Activated naive CD4-positive, alpha-beta T cell treated with anti-CD3 and anti-CD28 coated beads, Interleukin-2, amount 50 U/mL, for 16 hours (primary cell): ENCODE measurements at places on chromosomes 3 and 15.

DNA sequence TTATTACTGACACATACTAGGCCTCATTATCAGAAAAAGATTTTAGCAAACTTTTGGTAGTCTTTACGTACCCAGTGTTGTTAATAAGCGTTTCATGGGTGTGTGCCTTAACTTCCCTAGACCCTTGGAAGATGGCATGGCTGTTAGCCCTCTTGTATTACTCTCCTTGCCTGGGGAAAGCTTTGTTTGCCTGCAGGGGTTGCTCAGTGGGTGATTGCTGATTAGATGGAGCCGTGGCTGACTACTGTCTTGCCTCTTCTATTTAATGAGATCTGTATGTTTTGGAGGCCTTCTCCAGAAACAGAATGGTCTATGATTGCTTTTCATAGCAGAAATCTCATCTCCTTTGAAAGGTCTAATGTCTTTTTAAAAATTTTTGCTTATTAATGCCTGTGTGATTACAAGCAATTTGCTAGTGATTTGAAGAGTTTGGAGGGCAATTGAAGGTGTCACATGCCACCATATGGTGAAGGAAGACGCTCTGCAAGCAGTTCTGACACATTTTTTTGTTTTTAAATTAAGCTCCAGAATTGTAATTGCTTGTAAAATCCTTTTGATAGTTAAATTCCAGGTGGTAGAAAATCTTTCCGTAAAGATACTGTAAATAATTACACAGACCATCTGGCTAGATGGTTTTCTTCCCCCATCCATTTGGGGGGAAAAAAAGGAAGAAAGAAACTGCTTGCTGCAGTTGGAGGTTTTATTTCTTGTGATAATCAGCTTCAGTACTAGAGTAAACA is 11.4 kb upstream of the C3orf20 start:
- DNase-seq: no peak

DNA sequence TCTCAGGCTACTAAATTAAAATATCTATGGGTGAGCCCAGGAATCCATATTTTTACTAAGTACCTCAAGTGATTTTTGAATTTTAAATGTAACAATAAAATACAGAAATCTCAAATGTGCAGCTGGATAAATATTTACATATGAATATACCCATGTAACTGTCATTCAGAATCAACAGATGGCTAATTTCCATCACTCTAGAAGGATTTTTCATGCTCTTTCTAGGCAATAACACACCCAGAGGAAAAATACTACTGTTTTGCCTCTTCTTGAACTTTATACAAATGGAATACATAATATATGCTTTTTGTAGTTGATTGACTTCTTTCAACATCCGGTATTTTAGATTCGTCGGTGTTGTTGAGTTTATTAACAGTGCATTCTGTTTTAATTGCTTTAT is 601.3 kb upstream of the NECTIN3 start:
- no peak for DNase-seq

- DNase-seq: peak; percentile 65
These were observed at the start of gene WDR76 for GRCh38 chr15:43826508-43827341. WDR76 (plus strand) TSS chr15:43827002; CDS start chr15:43827033, 31 bp downstream.

DNA sequence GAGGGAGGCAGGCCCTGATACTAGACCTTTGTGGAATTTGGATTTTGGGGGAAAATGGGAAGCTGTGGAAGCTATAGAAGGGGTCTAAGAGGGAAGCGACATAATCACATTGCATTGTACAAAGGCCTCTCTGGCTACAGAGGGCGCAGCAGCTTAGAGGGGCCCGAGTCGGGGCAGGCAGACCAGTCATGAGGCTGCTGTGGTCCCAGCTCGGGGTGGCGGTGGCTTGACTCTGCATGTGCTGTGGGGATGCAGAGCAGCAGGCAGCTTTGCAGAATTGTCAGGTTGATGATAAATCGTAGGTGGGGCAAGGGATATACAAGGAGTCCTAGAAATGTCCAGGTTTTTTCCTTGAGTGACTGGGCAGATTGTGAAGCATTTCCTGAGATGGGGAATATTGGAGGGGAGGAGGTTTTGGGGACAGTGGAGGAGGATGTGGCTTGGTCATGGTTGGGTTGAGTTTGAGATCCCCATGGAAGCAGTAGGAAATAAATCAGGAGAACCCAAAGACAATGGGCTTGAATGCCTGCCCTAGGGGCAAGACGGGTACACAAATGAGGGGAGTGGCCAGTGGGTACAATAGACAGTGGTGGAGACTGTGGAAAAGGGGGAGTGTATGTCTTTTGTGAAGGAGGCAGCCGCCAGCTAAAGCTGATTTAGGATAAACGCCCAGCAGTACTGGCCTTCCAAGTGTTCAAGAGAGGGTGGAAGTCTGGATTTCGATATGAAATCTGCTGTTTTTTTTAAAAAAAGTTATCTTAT is 94.1 kb downstream of the HMG20A start:
- no peak for DNase-seq

- no peak for DNase-seq
These were observed 27.1 kb upstream of the MGLL start for GRCh38 chr3:127849368-127849767.

DNA sequence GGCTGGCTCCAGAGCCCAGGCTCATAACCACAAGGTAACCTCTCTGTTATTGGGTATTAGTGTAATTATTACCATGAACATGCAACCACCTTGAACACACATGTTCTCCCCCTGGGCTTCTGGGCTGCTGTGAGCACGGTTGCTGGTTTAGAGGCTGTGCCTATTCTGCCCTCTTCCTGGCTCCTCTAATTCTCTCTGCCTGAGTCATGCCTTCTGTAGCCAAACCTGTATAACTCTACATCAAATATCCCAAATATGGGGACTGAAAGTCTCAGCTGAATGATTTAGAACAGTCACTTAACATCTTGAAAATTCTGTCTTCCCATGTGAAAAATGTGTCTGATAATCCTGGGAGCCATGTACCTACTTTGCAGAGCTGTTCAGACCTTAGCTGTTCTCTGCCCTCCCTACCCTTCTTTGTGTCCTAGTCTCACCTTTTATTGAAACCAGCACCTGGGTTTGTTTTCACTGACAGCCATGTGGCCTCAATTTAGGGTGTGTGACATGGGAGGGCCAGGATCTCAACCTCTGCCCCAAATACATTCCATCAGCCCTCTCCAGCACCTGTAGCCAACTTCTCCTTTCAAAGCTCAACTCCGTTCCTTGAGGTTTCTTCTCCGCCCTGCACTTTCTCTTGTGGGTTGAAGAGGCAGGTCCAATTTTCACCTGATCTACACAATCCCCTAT is 60.7 kb downstream of the PDZRN3 start:
- DNase-seq: no peak

- peak; percentile 22 for DNase-seq
These were observed 26.4 kb upstream of the MYZAP start for GRCh38 chr15:57565311-57565710.

- DNase-seq: no peak
These were observed 664.7 kb downstream of the MECOM start for GRCh38 chr3:168998792-168999191.

- DNase-seq: no peak
These were observed 126.9 kb downstream of the IQCH start for GRCh38 chr15:67381416-67382045.

DNA sequence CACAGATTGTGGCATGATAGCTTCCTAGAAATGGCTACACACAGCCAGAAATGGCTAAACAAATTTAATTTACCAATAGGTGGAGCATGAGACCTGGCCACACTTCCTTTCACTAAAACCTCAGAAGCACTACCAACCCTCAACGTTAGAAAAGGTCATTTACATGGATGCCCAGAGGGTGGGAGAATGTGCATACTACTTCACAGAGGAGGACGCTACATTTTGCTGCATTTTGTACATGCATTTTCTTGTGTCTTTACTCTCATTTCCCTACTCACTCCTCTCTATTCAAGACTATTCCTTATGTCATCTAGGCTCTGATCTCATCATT is 40.1 kb downstream of the C2CD4B start:
- no peak for DNase-seq

DNA sequence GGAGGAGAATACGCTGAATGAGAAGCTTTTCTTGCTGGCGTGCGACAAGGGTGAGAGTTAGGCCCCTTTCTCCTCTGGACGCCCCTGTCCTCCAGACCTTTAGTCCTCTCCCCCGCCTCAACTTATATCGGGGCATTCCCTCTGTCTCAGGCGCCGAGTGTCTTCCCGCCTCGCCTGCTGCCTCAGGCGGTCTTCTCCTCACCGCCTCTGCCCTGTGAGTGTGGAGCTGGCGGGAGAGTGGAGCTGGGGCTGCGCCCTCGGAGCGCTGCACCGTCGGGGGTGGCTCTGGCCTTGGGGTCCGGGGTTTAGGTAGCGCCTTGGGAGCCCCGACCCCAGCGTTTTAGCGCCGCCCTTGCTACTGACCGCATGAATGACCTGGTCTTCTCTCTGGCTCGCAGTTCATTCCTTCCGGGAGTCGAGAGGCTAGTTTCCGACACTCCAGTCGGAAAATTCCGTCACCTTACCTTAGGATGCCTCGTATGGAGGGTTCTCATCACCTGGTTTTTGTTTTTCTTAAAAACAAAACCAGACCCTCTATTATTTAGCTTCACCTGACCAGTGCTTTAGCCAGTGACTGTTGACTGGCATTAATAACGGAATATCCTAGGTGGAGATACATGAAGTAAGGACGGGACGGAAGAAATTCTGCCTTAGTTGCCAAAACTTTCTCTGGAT is 985 bp downstream of the TRPC1 start:
- DNase-seq: peak; percentile 24

- no peak for DNase-seq
These were observed 42.9 kb upstream of the APH1B start for GRCh38 chr15:63234451-63234870.

- no peak for DNase-seq
These were observed 29.0 kb upstream of the ATP10A start for GRCh38 chr15:25892126-25892525.

- DNase-seq: no peak
These were observed 174.0 kb upstream of the TP63 start for GRCh38 chr3:189457201-189457607.

DNA sequence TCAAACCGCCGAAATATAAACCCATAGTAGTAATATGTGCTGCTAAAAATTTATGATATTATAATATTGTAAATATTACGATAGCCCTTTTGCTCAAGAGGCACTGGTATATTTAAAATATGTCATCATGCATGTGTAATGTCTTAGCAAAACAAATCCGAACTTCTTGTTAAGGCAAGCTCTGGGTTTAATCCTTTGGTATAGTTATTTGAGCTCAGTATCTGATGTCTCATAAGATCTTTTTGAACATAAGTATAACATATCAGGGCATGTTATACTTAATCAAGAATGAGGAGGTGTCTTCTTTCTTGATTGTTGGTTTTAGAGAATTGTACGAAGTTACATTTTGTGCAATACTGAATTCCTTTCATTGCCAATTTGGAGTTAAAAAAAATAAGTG is 154.1 kb upstream of the CBLB start:
- DNase-seq: no peak

DNA sequence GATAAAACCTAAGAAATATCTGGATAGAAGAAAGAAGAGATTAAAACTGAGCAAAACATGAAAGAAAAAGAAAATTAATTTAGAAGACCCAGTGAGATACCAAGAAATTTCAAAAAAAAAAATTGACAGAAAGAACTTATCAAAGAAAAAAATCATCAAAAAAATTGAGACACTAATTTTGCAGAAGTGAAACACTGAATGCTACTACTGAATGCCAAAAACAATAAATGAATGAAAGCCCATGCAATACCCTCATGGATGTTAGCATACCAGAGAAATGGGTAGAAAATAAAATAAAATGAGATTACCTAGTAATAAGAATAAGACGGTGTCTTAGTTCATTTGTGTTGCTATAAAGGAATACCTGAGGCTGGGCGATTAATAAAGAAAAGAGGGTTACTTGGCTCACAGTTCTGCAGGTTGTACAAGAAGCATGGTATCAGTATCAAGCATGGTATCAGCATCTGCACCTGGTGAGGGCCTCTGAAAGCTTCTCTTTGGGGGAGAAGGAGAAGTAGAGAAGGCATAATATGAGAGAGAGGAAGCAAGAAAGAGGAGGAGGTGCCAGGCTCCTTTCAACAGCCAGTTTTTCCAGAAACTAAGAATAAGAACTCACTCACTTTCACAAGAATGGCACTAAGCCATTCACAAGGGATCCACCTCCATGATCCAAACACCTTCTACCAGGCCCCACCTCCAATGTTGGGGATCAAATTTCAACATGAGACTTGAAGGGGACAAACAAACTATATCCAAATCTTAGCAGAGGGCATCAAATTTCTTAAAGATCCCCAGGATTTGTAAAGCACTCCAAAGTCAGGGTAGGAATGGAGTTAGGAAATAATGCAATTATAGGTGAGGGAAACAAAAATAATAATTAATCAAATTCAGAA is 73.2 kb downstream of the BTLA start:
- no peak for DNase-seq

DNA sequence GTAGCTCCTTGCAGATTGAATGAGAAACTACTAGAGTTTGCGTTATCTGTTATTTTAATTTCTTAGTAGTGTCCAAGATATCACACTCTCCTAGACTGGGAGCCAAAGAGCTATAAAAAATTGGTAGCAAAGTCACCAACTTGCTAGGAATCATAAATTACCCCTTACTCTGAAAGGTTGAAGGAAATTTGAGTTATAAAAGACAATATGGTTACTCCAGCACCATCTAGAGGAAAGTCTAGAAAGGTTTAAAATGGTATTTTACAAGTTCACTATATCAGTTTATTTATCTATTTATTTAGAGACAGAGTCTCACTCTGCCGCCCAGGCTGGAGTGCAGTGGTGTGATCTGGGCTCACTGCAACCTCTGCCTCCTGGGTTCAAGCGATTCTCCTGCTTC is 121.6 kb downstream of the RBPMS2 start:
- no peak for DNase-seq

DNA sequence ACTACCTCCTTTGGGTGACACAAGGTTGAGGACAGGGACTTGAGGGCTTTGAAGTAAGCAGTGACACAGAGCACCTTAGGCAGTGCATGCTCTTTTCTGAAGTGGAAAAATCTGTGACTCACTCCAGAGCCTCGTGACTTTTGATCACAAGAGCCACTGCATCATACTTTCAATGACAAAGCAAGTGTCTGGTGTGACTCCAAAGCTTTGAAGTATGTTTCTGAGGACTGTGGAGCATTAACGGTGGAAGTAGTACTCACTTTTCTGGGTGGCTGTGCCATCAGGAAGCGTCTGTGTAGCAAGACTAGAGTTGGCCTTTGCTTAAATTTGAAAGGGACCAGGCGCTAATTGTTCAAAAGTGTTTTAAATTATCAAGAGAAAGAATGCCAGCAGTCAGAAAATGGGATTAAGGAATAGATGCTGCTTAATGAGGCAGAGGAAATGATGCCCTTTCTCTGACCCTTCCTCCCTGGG is 210.7 kb upstream of the TRIM42 start:
- DNase-seq: no peak

GRCh38 chr3:52784931-52785590 is 7.7 kb downstream of the ITIH1 start:
- DNase-seq: no peak

DNA sequence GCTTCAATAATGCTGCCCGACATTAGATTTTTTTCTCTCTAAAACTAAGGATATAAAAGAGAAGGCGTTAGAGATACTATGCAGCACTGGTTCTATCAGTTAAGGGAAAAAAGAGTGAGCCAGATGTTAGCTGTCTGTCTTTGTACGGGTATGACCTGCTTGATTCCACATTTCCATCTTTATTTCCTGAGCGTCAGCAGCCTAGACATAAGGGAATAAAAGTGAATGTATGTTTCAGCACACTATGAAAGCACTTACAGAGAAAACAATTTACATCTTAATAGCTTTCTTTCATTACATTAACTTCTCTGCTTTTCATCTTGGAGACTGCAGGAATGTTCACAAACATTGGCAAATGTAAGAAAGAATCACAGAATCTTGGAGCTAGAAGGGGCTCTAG is 319.3 kb downstream of the CTNNB1 start:
- DNase-seq: no peak
